RWPE1 (cell line): ENCODE measurements at places on chromosomes 5 and 9.
A peak's percentile ranks its signal among the peaks of the same experiment; 100 is the strongest.

GRCh38 chr9:16871336-16872151 is 1.1 kb upstream of the BNC2 start:
- peak; percentile 56 for DNase-seq

DNA sequence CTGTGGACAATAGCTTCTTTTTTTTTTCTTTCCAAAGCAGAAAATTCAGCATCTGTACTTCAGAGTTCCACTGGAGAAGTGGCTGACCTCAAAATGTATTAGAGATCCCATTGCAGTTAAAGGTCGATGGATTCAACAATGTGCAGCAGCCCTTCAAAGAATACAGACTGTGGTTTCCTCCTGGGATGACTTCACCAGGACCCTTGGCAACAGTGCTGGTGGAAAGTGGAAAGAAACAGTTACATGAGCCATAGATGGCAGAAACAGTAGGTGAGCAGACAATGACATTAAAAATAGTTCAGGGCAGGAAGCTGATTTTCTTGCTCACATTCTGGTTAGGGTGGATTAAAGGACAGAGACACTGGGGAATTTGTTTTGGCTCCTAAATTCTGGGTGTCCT is 62.4 kb downstream of the SLC28A3 start:
- DNase-seq = no peak

- DNase-seq = no peak
Measured at GRCh38 chr5:98470747-98471146, 302.7 kb upstream of the RGMB start.

DNA sequence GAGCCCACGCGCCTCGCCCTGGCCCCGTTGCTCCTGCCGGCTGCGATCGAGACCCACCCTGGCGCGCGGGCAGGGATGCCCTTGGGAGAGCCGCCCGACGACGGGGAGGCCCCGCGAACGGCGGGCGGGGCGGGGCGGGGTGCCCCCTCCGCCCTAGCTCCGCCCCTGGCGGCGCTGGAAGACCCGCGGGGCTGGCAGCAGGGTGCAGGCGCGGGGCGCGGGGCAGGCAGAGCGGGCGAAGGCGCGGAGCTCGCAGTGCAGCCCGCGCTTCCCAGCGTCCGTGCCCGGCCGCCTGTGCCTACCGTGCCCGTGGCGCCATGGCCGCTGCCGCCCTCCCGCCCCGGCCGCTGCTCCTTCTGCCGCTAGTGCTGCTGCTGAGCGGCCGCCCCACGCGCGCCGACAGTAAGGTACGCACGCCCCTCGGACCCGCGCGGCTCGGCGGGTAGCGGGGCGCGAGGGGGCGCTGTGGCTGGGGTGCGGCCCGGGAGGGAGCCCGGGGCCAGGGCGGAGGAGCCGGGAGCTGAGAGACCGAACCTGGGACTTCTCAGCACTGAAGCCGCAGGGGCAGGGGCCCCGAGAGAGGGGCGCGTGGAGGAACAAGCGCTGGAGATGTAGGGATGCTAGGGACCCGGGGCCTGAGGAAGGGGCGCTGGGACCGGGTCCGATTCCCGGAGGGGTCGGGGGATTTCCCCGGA is at the start of gene OLFML2A:
TSS of gene OLFML2A (plus strand) at position 180 of the 695 bp plus-strand sequence. CDS start at position 318, 138 bp downstream.
- DNase-seq = no peak

GRCh38 chr9:106583751-106584150 is 279.2 kb upstream of the ZNF462 start:
- DNase-seq = peak; percentile 91

DNA sequence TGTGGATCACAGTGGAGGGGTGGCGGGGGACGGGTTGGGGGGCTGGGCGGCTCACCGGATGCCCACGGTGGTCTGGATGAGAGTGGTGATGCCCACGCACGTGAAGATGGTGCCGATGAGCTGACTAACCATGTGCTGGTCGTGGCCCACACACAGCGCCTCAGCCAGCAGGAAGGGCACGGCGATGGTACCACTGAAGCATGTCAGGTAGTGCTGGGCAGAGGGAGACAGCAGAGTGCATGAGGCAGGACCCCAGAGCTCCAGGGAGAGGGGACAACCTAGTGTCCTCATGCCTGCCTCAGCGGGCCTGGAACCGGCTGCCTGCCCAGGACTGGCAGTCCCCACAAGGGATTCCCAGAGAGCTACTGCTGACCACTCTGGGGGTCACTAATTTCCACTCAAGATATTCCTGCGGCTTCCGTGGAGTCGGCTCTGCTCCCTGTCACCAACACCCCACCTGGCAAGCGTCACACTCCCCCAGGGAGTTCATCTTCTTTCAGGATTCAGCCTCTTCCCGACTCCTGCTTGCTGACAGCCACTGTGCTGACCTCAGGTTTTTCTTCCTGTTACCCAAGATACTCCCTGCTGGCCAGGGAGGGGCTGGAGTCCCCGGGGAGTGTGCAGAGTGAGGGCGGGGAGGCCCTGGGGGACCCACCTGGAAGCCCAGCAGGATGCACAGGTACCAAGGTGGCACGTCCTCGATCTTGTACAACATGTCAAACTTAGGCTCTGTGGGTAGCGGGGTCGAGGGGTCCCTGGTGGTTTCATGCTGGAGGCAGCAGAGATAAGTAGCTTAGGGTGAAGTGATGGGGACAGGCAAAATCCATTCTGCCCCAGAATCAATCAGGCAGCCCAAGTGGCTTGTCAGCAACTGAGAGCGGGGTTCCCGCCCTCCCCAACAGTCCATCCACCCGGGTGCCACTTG is 998 bp downstream of the SLC23A1 start:
- DNase-seq = no peak

DNA sequence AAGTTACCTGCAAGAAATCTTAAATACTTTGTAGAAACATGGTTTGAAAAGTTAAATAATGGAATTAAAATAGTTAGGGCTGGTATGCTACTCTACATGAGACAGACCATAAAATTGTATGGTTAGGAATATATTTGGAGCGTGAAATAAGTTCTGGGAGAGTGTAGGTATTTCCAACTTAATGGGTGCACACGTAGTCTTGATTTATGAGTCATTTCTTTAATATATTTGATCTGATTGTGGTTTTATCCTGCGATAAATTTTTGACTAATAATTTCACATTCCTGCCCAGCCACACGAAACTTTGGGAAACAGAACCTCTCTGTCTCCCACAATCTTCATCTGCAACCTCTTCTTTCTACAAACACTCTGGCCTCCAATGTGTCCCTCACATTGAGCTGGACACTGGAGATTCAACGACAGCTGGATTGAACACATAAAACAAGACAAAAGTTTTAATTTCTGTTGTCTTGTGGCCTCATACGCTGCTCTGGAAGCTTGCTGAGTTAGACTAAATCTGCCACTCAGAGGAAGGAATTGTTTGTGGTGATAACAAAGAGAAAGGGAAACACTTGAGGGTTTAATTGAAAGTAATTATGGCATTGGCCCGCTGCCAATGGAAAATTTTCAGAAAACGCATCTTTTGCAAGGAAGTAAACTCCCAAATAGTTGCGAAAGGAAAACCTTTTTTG is 201.8 kb upstream of the ZNF608 start:
- no peak for DNase-seq

- peak; percentile 70 for DNase-seq
Measured at GRCh38 chr5:141878186-141878710, at the start of gene PCDH1. PCDH1 (minus strand) TSS chr5:141878410; CDS start chr5:141878262, 148 bp downstream.
